ENCODE measurements at places on chromosomes 2 and 18.

DNA sequence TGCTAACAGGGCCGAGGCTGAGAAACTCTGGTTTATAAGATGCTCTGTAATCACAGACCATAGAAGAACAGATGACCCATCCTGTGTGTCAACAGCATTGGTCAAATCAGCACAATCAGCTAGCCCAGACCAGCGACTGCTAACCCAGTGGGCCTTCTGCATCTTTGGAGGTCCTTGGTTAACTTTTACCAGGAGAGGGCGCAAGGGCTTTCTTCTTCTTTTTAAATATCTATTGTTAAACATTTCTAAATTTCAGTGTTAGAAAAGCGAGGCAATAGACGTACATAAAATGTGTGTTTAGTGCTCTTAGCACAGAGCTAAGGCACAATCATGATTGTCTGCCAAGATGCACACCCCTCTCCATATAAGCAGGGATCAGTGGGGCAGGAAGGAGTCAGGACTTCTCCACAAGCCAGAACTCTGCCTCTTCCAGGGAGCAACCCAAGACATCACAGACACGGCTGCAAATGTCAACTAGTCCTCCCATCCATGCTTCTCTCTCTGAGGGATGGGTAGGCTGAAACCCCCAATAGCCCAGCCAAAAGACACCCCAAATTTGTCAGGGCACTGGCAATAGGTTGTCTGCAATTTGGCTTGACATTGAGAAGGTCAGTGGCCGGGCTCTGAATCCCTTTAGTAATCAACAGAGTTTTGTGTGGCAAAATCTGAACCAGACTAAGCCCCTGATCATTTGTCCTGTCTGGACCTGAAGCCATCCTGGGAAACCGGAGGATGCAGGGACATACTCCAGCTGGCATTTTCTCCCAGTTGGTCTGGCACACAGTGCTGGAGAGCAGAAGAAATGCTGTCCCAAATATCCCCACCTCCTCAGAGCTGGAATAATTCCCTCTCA is 188.2 kb downstream of the BCL2 start:
- peak; percentile 83 for DNase-seq

- DNase-seq = no peak
Measured at GRCh38 chr2:48419884-48420511, 110.0 kb upstream of the STON1 start.

DNA sequence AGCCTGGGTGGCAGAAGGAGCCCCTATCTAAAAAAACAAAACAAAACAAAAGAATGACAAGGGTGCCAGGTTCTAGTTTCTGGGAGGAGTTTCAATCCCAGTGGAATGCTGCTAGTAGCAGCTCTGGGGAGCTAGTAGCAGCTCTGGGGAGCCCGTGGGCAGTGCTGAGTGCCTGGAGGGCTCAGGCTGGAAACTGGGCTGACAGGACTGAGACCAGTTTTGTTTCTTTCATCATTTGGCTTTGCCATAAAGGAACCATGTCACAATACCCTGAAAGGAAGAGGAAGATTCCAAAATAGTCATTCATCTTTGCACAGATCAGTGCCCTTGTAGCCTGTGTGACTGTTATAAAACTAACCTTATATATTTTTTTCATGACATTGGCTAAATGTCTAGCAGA is 10.6 kb downstream of the MFSD6 start:
- peak; percentile 59 for DNase-seq

DNA sequence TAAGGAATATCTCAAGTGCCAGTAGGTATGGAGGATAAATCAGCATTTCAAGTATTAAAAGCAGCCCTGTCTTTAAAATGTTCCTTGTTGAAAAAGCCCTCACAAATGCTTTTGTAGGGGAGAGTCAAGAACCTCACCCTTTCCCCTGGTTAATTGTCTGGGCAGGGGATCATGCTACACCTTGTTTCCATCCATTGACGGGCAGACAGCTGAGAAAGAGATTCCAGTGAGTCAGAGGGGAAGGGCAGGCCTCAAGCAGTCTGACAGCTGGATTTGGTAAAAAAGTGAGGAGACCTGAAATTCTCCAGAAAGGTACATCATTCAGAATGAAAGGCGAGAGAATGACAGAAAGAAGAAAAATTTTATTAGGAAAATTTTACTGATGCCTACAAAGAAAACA is 203.2 kb upstream of the CYP26B1 start:
- DNase-seq = no peak

DNA sequence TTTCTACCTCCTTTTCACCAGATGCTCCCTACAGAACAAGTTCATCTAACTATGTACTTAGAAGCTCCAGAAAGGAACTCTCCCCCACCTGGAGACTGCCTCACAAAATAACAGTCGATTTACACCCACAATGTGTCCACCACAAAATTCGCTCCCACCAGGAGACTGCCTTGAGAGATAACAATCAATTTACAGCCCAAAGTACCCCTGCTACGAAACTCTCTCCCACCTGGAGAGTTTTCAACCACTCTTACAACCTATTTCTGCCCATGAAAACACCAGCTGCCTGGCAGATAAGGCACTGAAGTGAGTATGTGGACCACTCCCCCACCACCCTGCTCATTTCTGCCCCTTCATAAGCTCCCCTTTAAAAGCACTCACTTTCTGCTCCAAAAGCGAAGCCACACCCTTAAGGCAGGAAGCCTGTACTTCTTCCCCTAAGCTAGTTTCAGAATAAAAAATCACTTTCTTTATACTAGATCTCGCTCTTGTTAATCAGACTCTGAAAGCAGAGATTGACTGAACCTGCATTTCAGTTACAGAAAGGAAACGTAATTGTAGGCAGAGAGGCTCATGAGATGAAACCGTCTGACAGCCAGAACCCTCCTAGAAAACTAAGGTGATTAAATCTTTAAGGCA is 94.4 kb upstream of the RBBP8 start:
- no peak for DNase-seq

DNA sequence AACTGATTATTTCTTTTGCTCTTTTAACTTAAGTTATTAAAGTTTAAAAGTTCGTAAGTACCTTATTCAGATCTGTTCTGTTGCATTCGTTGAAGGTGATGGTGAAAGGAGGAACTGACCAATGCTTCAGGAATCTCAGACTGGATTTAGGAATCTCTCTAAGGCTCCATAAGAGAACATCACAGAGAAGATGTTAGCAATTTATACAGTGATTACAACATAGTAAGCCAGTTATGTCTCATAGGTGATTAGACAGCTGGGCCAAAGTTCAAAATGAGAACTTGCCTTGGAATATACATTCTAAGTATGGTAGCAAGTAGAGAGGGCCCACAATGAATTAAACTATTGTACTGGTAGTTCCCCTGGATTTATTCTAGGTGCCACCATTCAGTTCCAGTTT is 3.2 kb downstream of the MARS2 start:
- DNase-seq = no peak

DNA sequence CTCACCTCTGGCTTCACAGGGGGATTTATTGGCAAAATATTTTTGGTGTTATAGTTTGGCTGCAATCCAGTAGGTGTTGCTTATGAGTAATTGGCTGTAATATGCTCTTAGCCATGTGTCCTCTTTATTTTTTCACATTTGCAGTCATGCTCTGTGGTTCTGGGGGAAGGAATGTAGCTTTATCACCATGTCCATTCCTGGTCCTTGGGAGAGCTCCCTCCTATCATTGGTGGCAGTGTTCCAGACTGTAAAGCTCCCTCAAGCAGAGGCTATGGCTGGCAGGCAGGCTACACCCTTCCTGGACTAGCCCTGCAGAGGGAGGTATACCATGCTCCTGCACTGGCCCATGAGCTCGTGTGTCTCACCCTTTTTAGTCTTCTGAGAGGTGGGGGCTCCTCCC is 120.0 kb upstream of the FSIP2 start:
- no peak for DNase-seq

DNA sequence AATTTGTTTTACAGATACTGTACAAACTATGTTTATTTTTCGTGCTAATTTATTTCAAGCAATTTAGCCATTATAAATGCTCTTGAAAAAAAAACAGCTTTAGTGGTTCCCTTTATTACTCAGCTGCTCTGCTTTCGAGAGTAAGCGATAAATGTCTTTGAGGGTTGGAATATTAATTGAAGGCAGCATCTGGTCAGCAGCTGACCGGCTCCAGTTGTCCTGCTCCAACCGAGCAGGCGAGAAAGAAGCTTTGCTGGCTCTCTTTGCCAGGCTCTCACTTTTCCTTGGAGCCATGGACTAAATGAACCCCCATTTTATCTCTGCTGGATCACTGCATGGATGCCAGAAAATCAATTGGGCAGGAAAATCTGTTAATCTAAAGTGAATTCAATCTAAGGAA is 147.4 kb downstream of the LNPK start:
- no peak for DNase-seq

- DNase-seq = no peak
Measured at GRCh38 chr2:220226546-220226945, 599.1 kb downstream of the SLC4A3 start.

DNA sequence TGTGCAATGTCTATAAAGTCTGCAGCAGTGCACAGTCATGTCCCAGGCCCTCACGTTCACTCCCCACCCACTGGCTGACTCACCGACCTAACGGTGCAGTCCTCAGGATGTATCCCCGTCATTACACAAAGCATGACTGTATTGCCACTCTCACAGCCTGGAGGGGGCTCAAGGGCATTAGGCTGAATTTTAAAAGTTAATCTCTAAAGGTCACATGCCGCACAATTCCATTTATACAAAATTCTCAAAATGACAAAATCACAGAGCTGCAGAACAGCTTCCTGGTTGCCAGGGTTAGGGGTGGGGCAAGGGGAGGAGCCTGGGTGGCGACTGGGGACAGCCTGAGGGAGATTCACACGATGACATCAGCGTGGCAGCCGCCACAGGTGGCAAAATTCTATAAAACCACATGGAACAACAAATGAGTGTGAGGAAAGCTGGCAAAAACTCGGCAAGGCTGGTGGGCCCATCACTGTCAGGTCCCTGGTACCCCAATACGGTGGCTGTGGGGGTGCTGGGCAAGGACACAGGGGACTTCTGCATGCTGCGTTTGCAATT is 97.6 kb downstream of the NDUFA10 start:
- peak; percentile 55 for DNase-seq

- DNase-seq = no peak
Measured at GRCh38 chr2:223060201-223060825, 8.3 kb downstream of the KCNE4 start.

DNA sequence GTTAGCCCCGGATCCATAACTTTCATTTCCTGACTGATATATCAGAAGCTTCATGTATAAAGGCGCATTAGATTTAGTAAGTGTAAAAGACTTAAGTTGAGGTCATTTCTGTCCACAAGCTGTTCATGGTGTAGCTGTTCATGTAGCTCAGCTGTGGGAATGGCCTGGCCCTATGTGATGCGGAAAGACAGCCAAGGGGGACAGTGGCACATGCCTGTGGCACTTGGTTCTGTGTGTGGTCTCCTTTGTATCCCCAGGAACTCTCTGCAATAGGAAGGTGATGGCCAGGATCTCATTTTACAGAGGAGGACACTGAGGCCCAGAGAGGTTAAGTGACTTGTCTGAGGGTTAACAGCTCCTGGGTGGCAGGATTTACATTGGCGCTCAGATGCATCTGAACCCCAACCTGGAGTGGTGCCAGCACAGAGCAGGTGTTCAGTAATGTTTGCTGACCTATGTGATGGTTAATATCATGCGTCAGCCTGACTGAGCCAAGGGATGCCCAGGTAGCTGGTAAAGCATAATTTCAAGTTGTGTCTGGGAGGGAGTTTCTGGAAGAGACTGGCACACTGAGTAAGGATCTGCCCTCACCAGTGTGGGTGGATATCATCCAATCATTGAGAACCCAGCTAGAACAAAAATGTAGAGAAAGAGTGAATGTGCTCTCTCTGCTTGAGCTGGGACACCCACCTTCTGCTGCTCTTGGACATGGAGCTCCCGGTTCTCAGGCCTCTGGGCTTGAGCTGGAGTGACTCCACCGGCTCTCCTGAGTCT is 25.4 kb downstream of the HPCAL1 start:
- no peak for DNase-seq

GRCh38 chr2:42935692-42936671 is 143.6 kb upstream of the HAAO start:
- no peak for DNase-seq

GRCh38 chr2:126304154-126304553 is 351.8 kb upstream of the GYPC start:
- no peak for DNase-seq

DNA sequence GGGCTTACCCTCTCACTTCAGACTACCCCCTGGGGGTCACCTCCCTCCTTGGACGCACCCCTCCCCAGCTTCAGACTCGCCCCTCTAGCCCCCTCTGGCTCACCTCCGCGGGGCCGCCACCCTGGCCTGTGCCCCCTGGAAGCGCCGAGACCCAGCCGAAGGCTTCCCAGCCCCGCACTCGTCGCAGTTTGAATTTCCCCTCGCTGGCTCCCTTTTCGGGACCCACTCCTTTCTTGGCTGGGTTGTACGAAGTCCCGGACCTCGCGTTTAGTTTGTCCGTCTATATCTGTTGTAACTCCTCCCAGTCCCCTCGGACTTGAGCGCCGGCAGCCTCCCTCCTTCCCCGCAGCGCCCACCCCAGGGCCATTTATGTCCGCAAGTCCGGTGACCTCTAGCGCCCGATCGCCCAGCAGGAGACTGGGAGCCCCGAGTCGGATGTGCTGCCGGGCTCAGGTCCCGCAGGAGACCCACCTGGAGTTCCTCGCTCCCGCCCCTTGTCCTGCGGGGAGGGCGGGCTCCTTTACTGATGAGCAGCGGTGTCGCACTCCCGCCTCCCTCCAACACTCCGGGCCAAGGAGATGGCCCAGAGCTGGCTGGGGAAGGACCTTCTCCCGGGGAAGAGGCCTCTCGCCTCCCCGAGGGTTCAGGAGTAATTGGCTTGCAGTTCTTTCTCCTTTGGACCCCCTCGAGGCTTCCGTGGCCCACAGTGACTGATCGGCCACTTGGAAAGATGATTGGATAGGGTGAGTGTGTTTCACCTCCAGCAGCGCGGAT is 692 bp upstream of the RAX start:
- no peak for DNase-seq

DNA sequence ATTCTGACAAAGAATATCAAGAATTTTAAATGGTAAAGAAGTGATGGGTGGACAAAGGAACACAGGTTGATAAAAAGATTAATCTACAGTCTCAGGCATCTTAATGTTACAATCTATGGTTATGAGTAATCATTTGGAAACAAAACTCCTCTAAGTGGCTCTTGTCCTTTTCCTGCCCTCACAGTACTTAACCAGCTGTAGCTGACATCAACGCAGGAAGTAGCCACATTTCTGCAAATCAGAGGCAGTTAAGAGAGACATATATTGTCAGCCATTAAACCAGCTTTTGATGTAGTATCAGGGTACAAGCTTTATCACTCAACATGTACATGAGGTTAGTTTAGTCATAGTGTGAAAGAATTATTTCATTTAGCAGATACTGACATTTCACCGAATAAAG is 244.6 kb downstream of the NR4A2 start:
- DNase-seq = no peak

DNA sequence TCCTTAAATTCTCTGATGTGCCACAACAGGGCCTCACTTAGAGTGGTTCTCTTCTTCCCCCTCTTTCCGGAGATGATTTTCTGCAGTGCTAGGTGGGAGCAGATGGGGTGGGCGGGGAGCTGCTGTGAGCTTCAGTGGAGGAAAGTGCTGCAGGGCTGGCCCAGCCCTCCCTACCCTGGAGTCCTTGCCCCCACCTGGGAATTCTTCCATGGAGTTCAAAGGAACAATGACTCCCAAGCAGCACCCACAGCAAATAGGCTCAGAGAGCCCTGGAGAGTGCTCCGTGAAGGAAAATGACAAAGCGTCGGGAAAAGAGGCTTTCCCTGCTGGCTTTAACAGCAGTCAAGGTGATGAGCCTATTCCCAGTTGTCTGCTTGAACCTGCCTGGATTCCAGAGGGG is 28.8 kb downstream of the LOXHD1 start:
- no peak for DNase-seq

Data from suppressor macrophage (primary cell).